ENCODE measurements at places on chromosomes 4 and X. TPM values are rescaled to one million over a fixed set of nuclear protein-coding genes. Genes with fewer than 3 reads are reported as not detected.

The GPM6B gene
- total RNA-seq: 23.0 TPM

The GPRIN3 gene
- 1.0 TPM for total RNA-seq

The SLITRK4 gene
- total RNA-seq: 2.2 TPM

The SH3RF1 gene
- total RNA-seq: 23.8 TPM

The FGF5 gene
- 0.10 TPM for total RNA-seq

The LINC00632 gene
- 50.2 TPM for total RNA-seq

The FANCB gene
- 0.49 TPM for total RNA-seq

The MAOB gene
- total RNA-seq: 2.2 TPM

The SMPX gene
- total RNA-seq: not detected

The ZMAT1 gene
- 0.12 TPM for total RNA-seq

The ALB gene
- not detected for total RNA-seq

The GPR34 gene
- total RNA-seq: not detected

The CLIC2 gene
- total RNA-seq: 5.2 TPM

The GPR82 gene
- total RNA-seq: not detected

The NUDT10 gene
- 2.1 TPM for total RNA-seq

The RTL3 gene
- not detected for total RNA-seq

The CCDC158 gene
- 0.05 TPM for total RNA-seq

The GC gene
- not detected for total RNA-seq

The IL2RG gene
- total RNA-seq: not detected

The GNPDA2 gene
- total RNA-seq: 14.0 TPM

The ACTRT1 gene
- total RNA-seq: not detected

The ETDB gene
- not detected for total RNA-seq

The OCIAD1 gene
- 105 TPM for total RNA-seq

The TIMP1 gene
- total RNA-seq: 6,558 TPM

The SLC7A11 gene
- total RNA-seq: 5.4 TPM

The VBP1 gene
- total RNA-seq: 31.3 TPM

The ESX1 gene
- not detected for total RNA-seq

The SLC49A3 gene
- 11.0 TPM for total RNA-seq

The PLP1 gene
- 4.9 TPM for total RNA-seq

The MCF2 gene
- total RNA-seq: not detected

The RAB9B gene
- total RNA-seq: 1.7 TPM

The USP26 gene
- not detected for total RNA-seq

The SATL1 gene
- not detected for total RNA-seq

The ART3 gene
- not detected for total RNA-seq

The WDR17 gene
- 0.06 TPM for total RNA-seq

The TEX13B gene
- not detected for total RNA-seq

The GATA1 gene
- not detected for total RNA-seq

The GAGE1 gene
- total RNA-seq: not detected

The MAGEC1 gene
- not detected for total RNA-seq

All from cardiac ventricle fibroblast (primary cell).